ENCODE measurements at places on chromosomes 4 and X.
A peak's percentile ranks its signal among the peaks of the same experiment; 100 is the strongest.

GRCh38 chrX:50107470-50107869, 93.3 kb downstream of the AKAP4 start:
- no peak for DNase-seq

DNA sequence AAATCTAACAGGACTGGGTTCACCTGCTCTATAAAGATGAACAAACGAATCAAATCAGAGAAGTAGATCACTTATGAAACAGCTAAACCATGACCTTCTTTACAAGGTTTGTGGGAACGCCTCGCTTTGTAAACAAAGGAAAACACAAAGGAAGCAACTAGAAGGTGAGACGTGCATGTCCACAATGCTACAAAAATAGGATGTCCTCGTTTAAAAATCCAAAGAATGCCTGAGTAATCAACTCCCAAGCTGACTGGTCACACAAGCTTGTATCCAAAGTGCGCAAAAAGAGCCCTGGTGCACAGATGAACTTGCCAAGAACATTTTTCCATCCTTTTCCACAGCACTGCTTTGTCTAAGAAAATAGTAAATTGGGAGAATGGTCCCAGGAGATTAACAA, 6.3 kb upstream of the SH3KBP1 start:
- no peak for DNase-seq

DNA sequence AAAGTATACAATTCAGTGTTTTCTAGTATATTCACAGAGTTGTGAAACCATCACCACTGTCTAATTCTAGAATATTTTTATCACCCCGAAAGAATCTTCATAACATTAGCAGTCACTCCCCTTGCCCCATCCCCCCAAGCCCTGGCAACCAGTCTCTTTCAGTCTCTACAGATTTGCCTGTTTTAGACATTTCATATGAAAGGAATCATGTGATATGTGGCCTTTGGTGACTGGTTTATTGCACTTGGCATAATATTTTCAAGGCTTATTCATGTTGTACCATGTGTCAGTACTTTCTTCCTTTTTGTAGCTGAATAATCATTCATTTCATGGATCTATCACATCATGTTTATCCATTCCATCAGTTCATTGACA, 371.7 kb downstream of the AFF2 start:
- no peak for DNase-seq

GRCh38 chrX:84729809-84730208, 227.6 kb upstream of the HDX start:
- peak; percentile 11 for DNase-seq

DNA sequence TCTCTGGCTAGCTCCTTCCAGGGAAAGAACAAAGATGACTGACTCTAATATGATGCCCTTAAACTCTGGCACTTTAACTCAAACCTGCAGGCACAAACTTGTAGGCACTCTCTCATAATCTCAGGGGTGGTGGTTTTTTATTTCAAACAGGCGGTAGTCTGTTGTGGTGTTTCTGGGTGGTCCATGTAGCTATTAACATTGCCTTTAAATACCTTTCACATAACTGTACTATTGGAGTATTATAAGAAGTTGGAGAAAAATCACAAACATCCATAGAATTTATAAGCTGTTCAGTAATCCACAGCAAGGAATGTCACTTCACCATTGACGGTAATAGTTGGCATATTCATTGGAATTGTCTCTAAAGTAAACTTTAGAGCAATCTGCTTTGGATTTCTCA, 204.2 kb upstream of the PDE5A start:
- DNase-seq, result no peak

GRCh38 chr4:7160951-7161440, 31.3 kb upstream of the SORCS2 start:
- DNase-seq, result no peak

DNA sequence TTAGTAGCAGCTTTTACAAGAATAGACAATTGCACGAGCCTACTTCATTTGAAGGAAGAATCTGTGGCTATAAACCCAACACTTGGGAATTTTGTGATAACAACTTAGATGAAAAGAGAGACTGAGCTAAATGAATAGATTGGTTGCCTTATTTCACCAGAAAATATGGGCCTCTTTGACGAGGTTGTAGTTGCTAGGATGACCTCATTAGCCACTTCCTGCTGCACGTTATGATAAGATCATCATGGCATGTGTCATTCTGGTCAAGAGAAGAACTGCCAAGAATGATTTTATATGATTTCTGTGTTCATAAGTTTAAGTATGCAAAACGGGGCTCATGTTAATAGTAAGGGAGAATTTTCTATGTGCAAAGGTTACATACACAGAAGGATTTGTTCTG, 321.9 kb upstream of the GIMD1 start:
- peak; percentile 29 for DNase-seq

GRCh38 chr4:152485726-152486276, 50.1 kb downstream of the FBXW7 start:
- peak; percentile 88 for DNase-seq

- no peak for DNase-seq
Observed at GRCh38 chr4:129264008-129264657, 168.2 kb downstream of the C4orf33 start.

DNA sequence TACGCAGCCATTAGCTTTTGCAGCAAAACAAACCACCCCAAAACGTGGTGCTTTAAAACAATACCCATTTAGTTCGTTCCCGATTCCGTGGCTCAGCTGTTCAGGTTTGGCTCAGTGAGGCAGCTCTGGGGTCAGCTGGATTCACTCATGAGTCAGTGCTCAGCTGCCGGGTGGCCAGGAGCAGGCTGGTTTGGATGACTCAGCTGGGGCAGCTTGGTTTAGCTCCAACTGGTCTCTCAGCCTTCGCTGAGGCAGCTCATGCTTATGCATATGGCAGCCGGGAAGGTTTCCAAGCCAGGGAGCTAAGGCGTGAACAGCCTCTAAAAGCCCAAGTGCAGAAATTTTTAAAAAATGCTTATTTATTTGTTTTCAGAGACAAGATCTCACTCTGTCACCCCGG, 13.3 kb upstream of the CD99 start:
- peak; percentile 98 for DNase-seq

GRCh38 chr4:184288451-184289178, 70.9 kb upstream of the ENPP6 start:
- DNase-seq, result no peak

GRCh38 chrX:2823795-2824386, 4.8 kb upstream of the GYG2 start:
- no peak for DNase-seq

DNA sequence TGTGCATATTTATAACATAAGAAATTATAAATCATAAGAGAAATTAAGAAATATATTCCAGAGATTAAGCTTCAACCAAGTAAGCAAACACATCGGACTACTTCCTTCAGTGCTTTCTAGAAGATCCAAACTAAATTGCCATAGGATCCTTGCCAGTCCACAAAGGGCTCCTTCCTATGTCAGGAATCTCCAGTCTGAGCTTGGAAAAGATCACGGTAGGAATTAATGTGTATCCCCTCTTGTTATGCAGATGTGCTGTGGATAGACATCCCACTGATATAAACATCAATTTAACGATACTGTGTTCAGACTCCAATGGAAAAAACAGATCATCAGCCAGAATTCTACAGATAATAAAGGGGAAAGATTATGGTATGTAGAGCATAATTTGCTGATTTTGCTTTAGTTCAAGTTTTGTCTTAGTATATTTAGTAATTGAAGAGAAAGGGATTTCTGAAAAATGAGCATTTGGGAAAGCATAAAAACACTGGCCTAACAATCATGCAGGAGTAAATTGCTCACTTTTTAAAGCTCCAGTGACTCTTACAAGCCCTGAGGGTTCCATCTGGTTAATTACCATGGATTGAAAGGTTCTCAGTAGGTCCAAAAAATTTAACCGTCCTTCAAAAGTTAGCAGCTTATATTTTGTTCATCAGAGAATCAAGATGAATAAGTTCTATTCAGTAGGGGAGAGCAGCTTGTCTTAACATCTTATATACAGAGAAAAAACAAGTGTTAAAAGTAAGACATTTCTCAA, 65.9 kb downstream of the HHIP start:
- DNase-seq, result no peak

- no peak for DNase-seq
Observed at GRCh38 chr4:113556382-113557134, 205.0 kb downstream of the CAMK2D start.

GRCh38 chr4:74364652-74365491, at the start of gene EREG:
TSS of gene EREG (plus strand) at chr4:74365145. CDS start at chr4:74365309, 164 bp downstream.
- DNase-seq, result no peak

GRCh38 chr4:17635056-17635455, 20.6 kb downstream of the MED28 start:
- DNase-seq, result no peak

- peak; percentile 95 for DNase-seq
Observed at GRCh38 chr4:41525129-41525528, 12.8 kb upstream of the LIMCH1 start.

DNA sequence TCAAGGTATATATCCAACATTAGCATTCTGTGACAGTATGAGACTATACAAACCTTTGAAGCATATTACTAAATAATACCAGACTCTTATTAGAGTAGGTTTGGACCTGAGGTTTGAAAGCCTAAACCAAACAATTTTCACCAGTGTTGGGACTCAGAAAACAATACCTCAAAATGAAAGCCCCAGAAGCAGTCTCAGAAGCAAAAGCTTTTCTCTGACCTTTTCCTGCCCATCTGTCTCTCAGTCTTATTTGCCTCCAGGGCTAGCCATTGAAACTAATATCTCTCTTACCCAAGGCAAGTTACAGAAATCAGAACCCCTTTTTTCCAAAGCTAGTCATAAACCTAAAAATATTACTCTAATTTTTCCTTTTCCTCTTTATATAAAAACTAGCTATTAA, 163.3 kb downstream of the PTCHD1 start:
- no peak for DNase-seq

GRCh38 chr4:156230176-156230575, 276.5 kb upstream of the CTSO start:
- DNase-seq, result no peak

GRCh38 chr4:176149680-176150355, 45.6 kb downstream of the SPATA4 start:
- no peak for DNase-seq

DNA sequence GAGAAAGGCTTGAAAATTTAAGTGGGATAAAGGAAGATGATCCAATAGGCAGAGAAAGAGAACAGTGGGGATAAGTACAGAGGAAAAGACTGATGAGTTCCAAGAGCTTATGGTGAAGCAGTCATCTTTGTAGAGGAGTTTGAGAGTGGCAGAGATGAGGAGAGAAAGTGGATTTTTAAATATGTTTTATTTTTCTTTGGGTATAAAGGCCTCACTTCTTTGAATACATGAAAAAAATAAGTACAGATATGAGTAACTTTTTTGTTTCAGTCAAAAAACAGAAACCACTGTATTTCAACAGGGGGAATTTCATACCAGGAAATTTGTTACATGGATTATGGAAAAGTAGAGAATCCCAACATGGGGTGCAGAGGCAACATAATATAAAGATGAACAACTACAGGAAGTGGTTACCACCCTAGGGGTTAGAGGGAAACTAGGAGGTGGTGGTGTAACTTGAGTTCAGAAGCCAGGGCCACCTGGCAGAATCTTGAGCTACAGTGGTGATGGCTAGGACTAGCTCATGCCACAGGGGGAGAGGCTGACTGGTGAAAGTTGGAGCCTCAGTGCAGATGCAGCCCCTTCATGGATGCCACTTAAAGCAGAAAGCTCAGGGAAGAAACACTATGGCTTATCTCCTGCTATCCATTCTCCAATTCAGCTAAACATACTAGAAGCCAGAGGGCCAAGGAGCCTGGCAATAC, 3.4 kb upstream of the CYBB start:
- DNase-seq, result no peak

GRCh38 chrX:130857207-130857606, 45.8 kb downstream of the ENOX2 start:
- no peak for DNase-seq

GRCh38 chrX:44974451-44974850, 101.5 kb downstream of the KDM6A start:
- DNase-seq, result no peak

DNA sequence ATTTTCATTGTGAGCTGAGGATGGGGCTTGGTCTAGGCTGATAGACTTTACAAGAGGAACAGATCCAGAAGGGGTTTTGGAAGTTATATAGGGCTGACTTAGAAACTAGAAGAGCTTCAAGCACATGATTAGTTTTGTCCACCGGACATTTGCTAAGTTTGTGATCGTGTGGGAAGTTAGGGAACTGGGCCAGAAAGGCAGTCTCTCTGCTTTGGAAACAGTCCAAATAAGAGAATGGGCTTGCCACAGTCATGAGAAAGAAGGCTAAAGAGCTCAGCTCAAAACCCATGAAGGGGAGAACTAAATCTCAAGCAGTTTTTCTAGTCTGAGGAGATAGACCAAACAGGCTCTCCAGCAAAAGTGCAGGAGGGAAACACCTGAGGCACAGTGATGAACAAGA, 67.8 kb downstream of the ZNF674 start:
- DNase-seq, result no peak

- DNase-seq, result no peak
Observed at GRCh38 chr4:94653095-94653649, 104.6 kb upstream of the BMPR1B start.

- DNase-seq, result peak; percentile 36
Observed at GRCh38 chr4:41360921-41361793, 104.4 kb downstream of the UCHL1 start.

GRCh38 chr4:42729505-42730237, 72.8 kb upstream of the ATP8A1 start:
- no peak for DNase-seq

GRCh38 chr4:138078253-138078652, 163.9 kb downstream of the SLC7A11 start:
- no peak for DNase-seq

GRCh38 chr4:2595436-2595835, 59.0 kb downstream of the FAM193A start:
- no peak for DNase-seq

DNA sequence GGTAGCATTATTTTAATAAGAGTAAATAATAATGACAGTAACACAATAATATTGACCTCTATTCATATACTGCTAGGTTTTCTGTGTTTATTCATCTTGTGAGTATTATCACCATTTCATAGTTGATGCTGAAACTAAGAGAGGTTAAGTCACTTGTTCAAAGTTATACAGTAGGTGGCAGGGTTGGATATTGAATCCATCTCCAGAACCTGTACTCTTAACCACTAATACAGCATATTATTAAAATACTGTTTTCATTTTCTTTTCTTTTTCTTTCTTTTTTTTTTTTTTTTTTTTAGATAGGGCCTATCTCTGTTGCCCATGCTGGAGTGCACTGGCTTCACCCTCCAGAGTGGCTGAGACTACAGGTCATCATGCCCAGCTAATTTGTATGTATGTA, 7.1 kb upstream of the ELF2 start:
- no peak for DNase-seq

- DNase-seq, result no peak
Observed at GRCh38 chr4:41750626-41751448, 2.3 kb upstream of the PHOX2B start.

Measured in H4 (cell line).